NCI-H524 treated with DMSO at 0.1 percent for 48 hours (cell line): ENCODE measurements at places on chromosomes 1 and 21.

DNA sequence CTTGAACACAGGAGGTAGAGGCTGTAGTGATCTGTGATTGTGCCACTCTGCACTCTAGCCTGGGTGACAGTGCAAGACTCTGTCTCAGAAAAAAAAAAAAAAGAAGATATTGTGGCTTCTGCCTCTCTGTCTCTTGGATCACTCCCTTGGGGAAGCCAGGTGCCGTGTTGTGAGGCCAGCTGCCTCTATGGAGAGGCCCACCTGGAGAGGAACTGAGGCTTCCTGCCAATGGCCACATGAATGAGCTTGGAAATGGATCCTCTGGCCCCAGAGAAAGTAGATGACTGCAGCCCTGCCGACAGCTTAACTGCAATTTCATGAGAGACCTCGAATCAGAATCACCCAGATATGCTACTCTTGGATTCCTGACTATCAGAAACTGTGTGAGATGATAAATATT lies 19.7 kb upstream of the AK2 start:
- no peak for DNase-seq

- DNase-seq = no peak
These were observed 673.7 kb upstream of the BRINP3 start for GRCh38 chr1:191151321-191151807.

- DNase-seq = no peak
These were observed 84.2 kb downstream of the PRDM16 start for GRCh38 chr1:3153197-3153596.

DNA sequence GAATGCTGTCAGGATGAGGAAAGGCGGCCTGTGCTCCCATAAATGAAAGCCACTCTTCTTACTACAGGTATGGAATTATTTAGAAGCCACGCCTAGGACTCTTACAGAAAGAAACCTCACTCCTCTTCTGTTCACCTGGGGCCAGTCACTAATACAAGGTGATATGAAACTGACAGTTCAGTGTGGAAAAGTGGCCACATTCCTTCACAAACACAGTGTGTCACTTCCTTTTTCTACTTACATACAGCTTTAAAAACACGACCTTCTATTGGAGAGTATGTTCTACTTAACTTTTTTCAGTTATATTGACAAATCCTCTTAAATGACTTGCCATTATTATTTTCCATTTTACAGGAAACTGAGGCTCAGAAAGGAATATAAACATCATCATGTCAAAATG lies 163.1 kb downstream of the PCNX2 start:
- DNase-seq = no peak

DNA sequence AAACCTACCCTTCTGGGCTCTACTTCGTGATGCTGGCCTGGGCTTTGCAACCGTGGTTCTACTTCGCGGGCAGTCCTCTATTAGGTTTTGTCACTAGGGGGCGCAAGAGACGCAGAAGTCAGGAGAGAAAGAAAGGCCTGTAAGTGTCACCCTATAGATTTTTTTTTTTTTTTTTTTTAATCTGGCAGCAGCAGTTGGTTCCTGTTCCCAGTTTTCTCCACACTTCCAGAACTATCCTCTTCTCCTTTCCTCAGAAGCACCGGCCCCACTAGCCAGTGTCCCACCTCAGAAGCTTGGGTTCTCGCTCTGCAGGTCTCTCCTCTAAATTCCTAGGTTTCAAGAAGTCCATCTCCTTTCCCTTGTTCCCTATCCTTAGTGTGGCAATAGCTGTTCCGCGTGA lies 9.1 kb upstream of the LCE2D start:
- no peak for DNase-seq

GRCh38 chr1:224188286-224188685 lies 5.2 kb downstream of the DEGS1 start:
- DNase-seq = no peak

DNA sequence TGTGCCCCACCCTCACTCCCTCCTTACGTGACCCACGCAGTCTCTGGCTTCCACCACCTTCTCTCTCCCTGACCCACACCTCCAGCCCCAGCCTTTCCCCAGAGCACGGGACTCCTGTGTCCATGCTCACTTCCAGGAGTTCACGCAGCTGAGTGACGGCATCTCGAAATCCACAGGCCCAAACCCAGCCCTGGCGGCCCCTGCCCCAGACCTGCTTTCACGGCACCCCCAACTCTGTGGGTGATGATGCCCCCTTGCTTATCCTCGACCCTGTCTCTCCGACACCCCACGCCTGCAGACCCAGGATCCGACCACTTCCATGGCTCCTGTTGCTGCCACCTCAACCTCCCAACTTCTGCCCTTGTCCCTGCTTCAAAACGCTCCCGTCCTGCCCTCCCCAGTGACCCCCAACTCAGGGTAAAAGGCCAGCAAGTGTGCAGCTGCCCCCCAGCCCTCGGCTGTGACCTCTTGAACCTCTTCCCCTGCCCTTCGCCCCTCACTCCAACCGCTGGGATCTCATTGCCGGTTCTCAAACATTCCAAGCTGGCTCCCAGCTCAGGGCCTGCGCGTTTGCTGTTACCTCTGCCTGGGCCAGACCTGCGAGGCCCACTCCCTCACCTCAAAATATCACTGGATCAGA lies 30.4 kb upstream of the LAPTM5 start:
- no peak for DNase-seq

DNA sequence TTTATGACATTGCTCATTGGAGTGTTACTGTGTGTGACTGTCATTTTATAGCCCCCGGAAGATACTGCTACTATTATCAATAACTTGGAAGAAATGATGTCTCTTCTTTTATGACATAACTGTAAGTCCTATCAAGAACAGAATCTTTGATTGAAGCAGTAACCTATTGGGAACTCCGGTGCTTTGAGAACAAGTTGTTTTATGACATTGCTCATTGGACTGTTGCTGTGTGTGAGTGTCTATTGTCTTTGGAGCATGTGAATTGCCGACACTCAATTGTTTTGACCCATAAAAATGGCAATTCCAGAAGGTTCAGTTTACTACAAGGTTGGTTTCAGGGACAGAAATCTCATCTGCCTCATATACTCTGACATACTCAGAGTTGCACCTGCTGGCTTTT lies 8.0 kb downstream of the KCNK1 start:
- no peak for DNase-seq
